NB4 (cell line): ENCODE measurements at places on chromosomes 7 and 10.
A peak's percentile ranks its signal among the peaks of the same experiment; 100 is the strongest.

DNA sequence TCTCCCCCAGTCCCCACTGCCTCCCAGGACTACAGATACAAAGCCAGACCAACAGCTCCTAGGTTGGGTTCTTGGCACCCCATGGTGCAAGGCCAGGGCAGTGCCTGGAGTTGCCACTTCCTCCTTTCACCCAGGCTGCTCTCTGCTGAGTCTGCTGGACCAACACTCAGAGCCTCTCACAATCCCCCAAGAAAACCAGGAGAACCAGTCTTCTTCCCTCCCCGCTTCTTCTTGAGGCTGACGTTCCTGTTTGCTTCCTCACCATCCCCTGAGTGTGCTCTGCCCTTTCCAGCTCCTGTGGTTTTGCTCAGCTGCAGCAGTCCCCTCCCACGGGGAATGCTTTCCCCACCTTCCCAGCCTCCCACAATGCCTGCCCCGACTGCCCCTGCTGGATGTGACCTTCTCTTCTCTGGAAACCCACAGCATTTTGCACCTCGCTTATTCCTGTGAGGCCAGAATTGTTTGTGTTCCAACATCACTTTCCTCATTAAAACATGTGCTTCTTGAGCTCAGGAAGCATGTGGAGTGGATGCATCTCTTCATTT lies 89.9 kb downstream of the GOLGA7B start:
- DNase-seq = no peak

DNA sequence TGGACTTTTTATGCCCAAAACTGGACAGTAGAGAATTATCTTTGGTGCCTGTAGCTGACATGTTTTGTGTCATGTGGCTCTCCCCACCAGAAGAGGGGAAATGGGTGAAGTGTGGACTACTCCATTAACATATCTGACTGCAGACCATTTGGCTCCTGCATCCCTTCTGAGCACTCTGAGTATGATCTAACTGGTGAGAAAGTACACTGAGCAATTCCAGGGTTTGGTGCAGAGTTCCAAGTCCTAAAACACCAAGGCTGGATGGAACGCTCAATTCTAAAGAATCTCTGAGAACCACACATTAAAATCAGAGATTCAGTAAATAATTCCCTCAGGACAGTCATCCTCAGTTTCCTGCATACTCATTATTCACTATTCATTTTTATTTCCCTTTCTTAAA lies 22.8 kb upstream of the OSBPL3 start:
- no peak for DNase-seq

DNA sequence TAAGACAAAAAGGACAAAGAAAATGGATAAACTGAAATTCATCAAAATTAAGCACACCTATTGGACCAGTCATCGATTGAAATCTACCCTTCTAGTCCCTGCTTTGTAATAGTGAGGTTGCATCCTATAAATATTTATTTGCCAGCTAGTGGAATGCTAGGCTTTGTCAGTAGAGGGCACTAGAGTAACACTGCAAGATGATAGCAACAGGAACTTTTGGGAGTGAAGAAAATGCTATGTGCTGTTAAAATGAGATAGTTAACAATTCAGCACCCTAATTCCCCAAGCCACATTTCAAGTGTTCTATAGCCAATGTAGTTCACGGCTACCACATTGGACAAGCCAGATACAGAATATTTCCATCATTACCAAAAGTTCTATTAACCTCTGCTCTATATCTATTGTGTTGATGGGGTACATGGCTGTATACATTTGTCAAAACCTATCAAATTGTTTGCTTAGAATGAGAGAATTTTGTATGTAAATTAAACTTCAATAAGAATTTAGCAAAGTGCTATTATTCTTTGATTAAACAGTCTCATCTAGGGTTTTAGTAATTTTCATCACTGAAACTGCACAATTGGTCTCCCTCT lies 69.8 kb downstream of the LSMEM1 start:
- DNase-seq = peak; percentile 81

DNA sequence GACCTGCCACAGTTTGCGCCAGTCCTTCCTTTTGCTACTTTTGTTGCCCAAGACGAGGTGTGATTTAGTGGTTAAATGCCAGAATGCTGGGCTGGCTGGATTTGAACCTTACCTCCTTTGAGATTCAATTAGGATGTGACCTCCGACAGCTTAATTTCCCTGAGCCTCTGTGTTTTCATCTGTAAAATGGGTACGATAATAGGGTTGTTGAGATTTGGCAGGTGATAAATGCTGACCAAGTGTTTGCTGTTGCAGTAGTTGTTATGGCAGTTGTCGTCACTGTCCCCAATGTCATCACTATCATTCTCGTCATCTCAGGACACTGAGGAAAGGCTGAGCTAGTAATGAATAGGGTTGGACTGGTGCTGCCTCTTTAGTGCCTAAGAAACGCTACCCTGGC lies 61.1 kb downstream of the GRK5 start:
- DNase-seq = no peak

GRCh38 chr10:15627617-15628196 lies 92.0 kb downstream of the ITGA8 start:
- DNase-seq = no peak

- peak; percentile 84 for DNase-seq
Measured at GRCh38 chr10:102835007-102835482, 2.2 kb downstream of the CYP17A1 start.

DNA sequence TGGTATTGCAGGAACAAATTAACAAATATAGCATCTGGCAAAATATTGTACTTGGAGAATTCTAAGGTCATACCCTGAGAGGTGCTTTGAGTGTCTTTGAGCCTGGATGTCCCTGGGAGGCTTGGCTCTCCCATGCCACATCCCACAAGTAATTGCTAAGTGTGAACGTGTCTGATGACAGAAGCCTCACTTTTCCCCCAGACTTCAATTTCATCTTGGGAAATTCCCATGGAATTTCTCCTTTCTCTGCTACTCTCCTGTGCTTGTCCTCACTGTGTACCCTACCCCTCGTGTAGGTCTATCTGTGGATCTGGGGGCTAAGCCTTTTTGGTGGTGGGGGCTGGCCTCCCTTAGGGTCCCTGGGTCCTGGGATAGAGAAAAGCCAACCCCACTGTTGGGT lies 293.3 kb downstream of the TCF7L2 start:
- DNase-seq = no peak

DNA sequence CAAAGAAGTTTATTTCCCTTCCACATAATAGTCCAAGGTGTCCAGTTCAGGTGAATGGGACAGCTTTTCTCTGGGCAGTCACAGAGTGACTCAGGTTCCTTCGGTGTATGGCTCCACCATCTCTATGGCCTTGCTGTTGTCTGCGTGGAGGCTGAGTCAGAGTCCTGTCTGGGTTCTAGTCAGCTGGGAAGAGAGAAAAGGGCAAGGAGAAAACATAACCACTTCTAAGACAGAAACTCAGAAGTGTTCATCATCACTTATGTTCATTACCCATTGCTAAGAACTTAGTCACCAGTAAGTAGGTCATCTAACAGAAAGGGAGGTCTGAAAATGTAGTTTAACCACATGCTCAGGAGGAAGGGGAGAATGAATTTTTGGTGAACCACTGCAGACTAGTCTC lies 32.4 kb upstream of the CCDC7 start:
- no peak for DNase-seq

- no peak for DNase-seq
Measured at GRCh38 chr10:43315535-43316207, 48.8 kb upstream of the RASGEF1A start.

GRCh38 chr7:81652225-81652624 lies 117.6 kb downstream of the HGF start:
- no peak for DNase-seq

DNA sequence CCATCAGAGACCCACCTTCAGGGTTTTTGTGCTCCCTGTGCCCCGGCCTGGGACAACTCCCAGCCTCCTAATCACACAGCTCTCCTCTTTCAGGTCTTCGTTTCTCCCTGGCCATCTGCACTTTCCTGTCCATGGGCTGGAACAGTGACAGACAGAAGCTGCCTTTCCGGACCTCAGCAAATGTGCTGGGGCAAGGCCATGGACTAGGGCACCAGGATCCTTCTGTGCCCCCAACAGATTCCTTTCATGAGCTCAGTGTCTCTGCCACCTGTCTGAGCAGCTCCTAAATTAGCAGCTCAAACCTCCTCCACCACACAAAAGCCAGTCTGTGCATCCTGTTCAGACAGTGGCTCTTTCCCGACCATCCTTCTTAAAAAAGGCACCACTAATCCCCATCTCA lies 41.9 kb upstream of the FRMD4A start:
- no peak for DNase-seq

- DNase-seq = no peak
Measured at GRCh38 chr10:15813415-15813814, 46.9 kb downstream of the MINDY3 start.

DNA sequence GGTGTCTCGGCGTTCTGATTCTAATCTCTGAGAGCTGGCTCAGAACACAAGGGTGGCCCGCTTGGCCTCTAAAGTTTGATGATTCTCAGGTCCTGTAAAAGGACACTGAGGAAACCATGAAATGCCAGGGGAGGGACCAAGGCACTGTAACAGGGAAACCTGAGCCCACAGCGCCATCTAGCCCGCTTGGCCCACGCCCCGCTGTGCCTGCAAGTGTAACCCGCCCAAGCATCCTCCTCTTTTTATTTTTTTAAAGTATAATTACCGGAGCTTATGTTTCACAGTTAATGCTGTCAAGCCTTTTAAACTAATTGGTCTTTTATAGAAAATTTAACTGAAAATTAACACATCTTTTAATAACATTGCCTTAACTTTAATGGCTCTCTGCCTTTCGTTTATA lies 734.7 kb downstream of the KCNMA1 start:
- peak; percentile 54 for DNase-seq

DNA sequence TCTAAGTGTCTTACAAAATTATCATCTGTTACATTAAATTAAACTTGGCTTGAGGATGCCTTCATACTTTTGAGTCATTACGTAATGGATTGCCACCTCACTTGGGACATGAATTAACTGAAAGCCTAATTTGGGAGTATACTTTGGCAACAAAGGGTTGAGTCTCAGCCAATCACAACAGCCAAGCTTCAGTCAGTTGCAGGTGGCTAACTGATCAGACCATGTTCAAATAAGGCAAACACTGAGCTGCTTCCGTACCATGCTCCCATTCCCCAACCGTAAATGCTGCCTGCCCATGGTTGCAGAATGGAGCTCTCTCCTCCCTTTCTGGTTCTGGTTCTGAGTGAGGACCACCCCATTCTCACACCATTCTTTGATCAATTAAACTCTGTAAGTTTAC lies 92.9 kb upstream of the STK17A start:
- DNase-seq = no peak

GRCh38 chr10:19782430-19783089 lies 33.7 kb upstream of the PLXDC2 start:
- DNase-seq = no peak

DNA sequence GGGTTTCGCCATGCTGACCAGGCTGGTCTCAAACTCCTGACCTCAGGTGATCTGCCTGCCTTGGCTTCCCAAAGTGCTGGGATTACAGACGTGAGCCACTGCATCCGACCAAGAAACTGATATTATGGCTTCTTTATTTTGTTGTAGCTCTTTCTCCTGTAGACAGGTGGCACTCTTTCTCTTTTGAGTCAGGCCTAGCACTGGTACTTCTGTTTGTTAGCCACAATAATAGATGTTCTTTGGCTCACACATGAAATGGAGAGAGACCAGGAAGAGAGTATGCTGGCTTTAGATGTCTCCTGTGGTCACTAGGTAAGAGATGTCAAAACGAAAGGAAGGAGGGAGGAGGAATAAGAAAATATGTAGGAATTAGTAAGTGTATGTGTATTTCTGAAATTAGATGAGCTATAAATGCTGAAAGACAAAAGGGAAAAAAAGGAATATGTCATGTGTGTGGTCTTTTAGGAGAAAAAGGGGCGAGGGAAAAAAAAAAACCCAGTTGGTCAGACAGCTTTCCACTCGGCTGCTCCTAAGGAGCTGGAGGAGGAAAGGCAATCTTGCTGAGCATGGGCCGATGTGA lies 78.7 kb downstream of the CLEC2L start:
- peak; percentile 61 for DNase-seq

DNA sequence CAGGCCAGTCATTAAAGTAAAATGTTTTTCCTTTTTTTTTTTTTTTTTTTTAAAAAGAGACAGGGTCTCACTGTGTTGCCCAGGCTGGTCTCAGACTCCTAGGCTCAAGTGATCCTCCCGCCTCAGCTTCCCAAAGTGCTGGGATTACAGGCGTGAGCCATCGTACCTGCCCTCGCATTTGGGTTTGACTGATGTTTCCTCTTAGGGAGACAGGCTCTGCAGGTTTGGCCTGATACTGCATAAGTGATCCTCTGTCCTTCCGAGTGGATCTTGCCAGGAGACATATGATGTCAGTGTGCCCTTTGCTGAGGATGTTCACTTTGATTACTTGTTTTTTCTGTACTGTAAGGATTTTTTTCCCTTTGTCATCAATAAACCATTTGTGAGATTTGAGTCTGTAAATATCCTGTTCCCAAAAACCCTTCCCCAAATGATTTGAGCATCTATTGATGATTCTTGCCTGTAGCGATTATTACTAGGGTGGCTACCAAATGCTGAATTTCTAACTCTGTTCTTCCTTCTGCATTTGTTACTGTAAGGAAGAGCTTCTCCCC lies 19.7 kb downstream of the LIMK1 start:
- DNase-seq = no peak

- DNase-seq = no peak
Measured at GRCh38 chr7:152571068-152571467, 104.9 kb downstream of the XRCC2 start.

DNA sequence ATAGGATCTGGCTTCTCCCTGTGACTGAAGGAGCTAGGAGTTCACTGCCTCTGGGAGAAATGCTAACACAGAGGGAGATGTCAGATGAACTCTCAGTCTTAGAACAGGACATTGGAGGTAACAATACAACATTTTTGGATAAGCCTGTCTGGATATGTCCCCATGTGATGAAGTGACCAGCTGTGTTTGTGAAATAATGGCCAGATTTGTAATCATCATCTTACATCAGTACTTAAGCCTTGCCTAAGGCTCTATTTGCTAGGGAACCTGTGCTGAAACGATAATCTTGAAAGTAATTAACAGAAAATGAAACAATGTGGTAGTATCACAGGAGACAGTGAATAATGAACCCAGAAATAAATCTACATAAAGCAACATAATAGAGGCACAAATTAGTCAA lies 56.2 kb downstream of the CRPPA start:
- DNase-seq = no peak

- DNase-seq = no peak
Measured at GRCh38 chr7:92961961-92962360, 125.6 kb upstream of the CDK6 start.

GRCh38 chr10:30396293-30396692 lies 37.7 kb upstream of the MAP3K8 start:
- peak; percentile 91 for DNase-seq

DNA sequence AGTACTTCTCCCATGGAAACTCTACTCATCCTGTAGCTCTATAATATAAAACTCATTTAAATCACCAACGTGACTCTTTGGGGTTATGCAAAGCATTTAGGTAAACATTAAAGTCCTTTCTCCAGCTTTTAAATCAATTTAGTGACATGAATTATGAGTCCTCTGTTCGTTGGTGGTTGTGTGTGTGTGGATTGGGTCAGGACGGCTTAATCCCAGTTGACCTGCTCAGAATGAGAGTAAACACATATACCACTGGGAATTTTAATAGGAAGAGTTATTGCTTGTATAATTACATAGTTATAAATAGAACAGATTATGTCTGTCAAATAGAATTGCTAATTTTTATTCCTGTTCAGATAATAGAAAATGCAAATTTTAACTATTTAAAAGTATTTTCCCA lies 30.7 kb upstream of the ADCY1 start:
- no peak for DNase-seq
